ENCODE measurements at places on chromosomes 2 and 18. TPM values are rescaled to one million over a fixed set of nuclear protein-coding genes. Genes with fewer than 3 reads are reported as not detected.

CYP1B1 gene
- 23.0 TPM for total RNA-seq

REG3A gene
- not detected for total RNA-seq

SPC25 gene
- 0.28 TPM for total RNA-seq

HAAO gene
- 0.46 TPM for total RNA-seq

NYAP2 gene
- total RNA-seq, result not detected

CEP192 gene
- total RNA-seq, result 26.4 TPM

LCT gene
- not detected for total RNA-seq

GPD2 gene
- total RNA-seq, result 27.7 TPM

VIT gene
- 2.0 TPM for total RNA-seq

GPAT2 gene
- 2.3 TPM for total RNA-seq

SNTG2 gene
- not detected for total RNA-seq

IL1RL1 gene
- total RNA-seq, result 0.14 TPM

ESPNL gene
- 2.4 TPM for total RNA-seq
